EH (cell line): ENCODE measurements at places on chromosomes 1 and 21.

DNA sequence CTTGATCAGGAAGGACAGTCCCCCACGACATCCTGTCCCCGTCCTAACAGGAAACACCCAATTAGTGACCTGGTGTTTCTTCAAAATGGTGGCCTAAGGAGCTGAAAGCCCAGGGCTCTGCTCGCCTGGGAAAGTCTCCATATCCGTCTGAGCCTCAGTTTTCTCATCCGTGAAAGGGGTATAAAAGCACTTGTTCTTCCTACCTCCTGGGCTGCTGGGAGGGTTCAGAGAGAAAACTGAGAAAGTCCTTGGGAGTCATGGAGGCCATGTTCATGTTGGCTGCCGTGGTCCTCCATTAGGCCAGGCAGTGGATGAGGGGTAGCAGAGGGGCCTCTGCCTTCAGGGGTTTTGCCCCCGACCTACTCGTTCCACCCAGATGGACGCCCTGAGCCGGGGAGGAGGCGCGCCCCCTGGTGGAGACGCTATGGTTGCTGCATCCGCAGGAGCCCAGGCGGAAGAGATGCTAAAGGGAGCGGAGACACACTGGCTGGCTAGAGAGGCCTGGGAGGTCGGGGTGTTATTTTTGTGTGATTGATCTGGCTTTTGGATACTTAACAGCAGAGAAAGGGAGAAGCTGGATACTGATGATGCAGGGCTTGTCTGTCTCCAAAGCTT is 113.5 kb downstream of the PRDM2 start:
- peak; percentile 39 for DNase-seq

GRCh38 chr21:38352536-38353219 is 95.9 kb downstream of the KCNJ15 start:
- peak; percentile 76 for DNase-seq

DNA sequence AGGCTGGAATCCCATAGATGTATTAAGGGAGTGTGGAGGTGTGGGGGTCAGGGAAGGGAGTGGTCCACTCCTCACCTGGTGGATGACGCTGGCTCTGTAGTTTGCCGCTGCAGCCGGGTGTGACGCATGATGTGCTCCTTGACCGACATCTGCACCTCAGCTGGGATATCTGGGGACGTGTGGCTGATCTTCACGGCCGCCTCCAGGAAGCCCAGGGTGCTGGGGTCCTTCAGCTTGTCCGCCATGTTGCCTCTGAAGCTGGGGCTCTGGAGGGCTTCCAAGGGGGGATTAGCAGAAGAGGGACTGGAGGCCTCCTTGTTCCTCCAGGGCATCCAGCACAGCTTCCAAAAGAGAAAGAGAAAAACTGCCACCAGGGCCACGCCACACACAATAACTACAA is 14.1 kb downstream of the SYT6 start:
- DNase-seq: no peak

GRCh38 chr1:100391675-100392074 is 39.4 kb downstream of the CDC14A start:
- DNase-seq: no peak

DNA sequence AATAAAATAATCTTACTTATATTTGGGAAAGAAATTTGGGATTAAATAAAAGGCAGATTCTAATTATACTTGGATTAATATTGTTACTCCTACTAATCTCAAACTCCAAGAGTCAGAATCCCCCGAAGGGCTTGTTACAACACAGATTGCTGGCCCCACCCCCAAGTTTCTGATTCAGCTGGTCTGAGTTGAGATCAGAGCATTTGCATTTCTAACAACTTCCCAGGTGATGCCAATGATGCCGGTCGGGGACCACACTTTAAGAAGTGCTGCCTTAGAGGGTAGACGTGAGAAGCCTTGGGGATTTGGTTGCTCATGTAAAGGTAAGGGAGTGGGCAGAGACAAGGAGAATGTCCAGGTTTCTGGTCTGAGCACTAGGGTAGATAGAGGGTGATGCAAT is 47.2 kb downstream of the FMN2 start:
- DNase-seq: no peak

DNA sequence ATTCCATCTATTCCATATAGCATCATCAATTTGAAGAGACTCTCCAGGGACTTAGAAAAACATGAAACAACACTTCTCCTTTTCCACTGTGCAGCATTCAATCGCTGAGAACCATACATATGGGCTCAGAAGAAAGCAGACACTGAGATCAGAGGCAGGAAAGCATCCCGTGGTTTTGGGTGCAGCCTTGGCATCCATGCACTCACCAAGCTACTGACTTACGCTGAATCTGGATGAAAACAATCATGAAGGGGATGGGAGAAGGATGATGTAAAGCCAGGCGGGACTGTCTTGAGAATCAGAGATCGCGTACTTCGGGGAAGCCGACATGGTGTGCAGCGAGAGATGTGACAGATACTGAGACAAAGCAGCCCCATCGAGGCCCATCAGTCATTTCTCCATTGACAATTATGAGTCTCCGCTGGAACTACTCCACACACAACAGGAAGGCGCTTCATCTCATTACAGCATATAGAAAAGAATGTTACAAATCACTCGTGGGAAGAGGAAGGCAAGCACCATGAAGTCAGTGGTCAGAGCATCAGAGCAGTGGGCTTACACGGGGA is 2.3 kb upstream of the TIAM1 start:
- no peak for DNase-seq

DNA sequence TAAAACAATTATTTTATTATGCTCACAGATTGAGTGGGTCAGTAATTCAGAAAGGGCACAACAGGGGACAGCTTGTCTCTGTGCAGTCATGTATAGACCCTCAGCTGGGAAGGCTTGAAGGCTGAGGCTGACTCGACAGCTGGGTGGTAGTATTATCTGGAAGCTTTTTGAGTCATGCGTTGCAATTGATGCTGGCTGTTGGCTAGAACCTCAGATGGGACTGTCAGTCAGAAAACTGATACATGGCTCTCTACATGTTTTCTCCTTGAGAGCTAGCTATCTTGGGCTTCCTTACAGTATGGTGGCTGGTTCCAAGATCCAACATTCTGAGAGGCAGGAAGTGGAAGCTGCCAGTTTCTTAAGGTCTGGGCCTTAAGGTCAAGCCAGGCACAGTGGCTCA is 61.5 kb upstream of the SELENON start:
- no peak for DNase-seq

DNA sequence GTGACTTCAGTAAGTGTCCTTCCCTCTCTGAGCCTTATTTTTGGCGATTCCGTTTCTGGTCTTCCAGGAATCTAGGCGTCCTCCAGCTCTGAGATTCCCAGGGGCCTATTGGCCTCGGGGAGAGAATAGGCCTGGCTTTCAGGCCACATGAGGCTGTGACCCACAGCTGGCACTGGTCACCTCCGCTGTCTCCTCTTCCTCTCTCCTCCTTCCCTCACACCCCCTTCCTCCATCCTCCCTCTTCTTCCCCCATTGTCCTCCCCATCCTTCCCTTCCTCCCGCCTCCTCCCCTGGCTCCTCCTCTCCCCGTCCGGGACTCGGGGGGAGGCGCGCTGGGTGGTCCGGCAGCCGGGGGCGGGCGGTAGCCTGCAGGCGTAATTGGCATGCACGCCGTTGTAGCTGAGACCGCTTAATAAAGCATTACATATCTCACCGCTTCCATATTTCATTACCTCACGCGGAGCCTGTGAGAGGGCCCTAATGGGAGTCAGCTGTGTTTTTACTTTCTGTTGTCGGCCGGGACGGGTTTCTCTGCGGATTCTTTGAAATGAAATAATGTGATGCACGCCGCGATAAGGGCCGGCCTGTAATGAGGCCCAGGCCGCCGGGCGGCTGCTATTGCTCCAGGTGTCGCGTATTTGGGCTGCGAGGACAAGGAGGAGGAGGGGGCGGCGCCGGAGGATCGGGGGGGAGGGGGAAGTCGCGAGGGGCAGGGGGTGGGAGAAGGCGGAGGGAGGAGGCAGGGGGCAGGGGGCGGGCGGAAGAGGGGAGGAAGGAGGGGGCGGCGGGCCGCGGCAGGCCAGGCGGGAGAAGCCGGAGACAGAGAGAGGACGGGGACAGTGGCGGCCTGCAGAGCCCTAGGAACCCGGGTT is 95.3 kb downstream of the FOXD2 start:
- peak; percentile 90 for DNase-seq

DNA sequence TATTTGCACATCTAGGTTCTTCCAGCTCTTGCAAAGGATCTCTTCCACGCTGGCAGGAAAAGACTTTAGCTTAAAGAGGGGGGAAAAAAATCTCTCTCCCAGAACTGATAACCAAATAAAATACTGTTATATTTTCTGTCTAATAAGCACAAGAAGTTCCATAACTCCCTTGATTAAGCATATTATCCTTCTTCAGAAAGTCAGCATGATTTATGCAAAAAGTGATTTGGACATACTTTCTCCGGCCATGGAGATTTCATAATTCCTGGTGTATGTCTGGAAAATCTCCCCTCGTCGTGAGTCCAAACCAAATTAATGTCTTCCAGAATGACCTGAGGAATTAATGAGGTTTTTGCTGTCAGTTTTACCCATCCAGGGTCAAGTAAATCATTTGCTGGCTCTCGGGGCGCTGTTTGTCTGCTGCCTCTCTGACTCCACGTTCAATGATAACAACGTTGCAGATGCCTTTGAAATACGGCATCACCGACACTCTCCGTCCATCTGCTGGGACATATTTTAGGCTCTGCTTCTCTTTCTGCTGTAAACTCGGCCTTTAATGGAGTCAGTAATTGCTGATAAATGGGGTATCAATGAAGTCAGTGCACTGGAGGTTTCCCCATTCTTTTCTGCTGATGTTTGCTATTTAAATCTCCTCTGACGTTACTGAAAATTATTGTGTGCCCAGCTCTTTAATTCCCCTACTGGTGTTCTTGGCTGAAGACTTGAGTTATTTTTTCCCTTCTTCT is 112.9 kb downstream of the HLX start:
- peak; percentile 33 for DNase-seq

DNA sequence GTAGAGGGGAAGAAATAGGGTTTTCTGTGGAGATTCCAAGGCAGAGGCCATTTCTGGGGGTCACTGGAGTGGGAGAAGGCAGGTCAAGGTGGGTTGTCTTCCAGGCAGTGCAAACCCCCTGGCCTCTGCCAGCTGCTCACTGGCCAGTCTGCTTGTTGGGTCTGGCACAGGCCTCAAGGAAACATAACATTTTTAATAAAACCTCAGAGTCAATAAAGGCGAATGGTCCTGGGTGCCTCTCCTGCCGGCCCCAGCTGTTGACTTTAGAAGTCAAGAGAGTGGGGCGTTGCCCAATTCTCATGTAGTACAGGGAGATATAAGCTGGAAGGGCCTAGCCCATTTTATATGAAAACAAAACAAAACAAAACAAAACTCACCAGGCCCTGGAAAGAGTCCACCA is 36.6 kb downstream of the RUNX3 start:
- no peak for DNase-seq
